ENCODE measurements at places on chromosomes 12 and 14.

DNA sequence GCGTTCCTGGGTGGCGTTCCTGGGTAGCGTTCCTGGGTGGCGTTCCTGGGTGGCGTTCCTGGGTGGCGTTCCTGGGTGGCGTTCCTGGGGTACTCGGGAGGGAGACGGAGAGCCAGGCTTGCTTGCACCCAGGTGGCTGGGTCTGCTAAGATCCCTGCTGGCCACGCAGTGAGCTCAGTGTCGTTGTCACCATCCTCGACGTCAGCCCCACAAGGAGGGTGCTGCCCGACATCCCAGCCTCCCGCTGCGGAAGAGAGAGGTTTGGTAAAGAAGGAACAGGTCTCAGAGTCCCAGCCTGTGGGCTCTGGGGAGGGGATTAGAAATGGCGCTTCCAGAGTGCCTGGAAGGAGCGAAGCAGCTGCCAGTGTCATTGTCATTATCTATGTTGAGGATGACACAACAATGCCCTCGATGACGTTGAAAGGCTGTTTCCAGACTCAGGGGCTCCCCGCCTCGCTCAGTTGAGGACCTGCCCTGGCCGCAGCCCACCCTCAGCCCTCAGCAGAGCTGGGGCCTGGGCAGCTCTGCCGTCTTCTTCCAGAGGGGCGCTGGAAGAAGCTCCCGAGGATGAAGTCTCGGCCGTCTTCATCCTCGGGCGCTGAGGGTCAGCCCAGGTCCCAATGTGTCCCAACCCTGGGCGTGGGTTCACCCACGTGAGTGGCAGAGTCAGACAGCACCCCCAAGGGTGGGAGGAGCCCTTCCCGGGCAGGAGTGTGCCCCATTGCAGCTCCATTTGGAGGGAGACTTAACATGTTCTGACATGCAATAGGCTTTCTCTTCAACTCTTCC is 328.8 kb downstream of the ADGRD1 start:
- no peak for DNase-seq

DNA sequence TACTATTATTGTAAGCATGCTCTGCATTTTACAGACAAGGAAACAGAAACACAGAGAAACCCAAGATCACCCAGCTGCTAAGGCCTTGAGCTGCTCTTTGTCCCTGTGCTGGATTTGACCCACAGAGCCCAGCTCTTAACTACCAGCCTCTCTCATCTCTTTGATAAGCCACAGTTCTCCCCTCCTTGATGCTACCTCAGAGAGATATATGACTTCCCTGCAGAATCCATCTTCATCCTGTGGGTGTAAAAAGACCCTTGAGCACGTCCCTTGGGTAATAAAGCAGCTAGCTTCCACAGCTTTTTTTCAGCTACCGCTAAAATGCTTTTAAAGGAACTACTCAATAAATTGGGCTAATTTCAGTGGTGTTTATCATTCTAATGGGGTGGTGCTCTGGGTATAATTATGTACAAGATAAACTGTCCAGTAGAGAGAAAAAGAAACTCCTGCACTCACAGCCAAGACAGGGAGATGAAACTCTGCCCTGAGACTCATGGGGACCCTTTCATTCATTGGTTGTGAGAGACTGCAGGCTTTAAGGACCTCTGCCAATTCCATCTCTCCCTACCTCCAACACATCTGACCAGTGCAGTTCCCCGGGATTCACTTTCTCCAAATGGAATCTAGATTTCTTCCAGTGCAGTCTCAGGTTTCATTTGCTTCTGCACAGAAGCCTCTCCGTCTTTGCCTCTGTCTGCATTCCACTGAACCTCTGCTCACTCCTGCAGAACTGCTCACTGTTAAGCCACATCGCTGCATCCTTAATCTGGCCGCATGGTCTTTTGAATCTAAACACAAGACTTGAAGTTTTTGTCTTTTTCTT is 24.7 kb upstream of the NTF3 start:
- no peak for DNase-seq

- DNase-seq = no peak
Observed at GRCh38 chr12:83931451-83931850, 981.1 kb downstream of the SLC6A15 start.

DNA sequence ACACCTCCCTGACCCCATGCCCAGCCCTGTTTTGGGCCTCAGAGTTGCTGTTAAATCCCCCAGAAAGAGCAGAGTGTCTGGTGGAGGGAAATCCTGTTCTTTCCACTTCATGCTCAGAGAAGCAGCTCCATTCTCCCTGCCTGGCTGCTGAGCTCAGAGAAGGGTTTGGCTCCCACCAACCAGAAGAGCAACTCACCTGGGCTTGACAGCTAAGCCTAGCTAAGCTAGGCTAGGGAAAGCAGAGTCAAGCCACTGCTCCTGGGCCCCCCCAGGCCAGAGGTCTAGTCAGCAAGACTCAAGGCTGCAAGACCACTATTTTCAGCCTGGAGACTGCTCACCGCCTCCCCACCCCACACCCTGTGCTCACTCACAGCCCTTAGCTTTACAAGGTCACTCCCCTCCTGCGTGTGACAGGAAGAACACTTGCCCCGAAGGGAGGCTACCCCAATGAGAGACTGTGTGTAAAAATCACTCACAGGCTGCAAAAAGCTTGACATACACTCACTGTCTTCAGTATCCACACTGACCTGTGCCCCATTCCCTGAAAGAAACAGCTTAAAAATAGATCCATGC is 13.5 kb downstream of the GSC start:
- no peak for DNase-seq

DNA sequence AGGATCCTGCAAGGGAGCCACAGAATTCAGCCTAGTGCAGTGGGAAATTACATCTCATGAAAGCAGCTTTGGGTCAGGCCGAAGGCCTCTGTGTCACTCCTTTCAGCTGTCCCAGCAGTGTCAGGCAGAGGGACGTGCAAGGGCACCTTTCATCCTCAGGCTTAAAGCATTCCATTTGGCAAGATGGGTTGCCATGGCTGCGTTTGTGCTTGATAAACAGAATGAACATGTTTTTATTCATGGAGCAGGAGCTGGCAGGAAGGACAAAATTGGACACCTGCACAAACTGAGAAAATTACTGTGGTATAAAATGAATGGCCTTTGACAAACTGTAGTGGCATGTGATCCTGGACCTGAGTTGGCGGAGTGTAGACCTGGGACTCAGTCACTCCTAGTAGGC is 29.4 kb downstream of the ACAD10 start:
- no peak for DNase-seq

DNA sequence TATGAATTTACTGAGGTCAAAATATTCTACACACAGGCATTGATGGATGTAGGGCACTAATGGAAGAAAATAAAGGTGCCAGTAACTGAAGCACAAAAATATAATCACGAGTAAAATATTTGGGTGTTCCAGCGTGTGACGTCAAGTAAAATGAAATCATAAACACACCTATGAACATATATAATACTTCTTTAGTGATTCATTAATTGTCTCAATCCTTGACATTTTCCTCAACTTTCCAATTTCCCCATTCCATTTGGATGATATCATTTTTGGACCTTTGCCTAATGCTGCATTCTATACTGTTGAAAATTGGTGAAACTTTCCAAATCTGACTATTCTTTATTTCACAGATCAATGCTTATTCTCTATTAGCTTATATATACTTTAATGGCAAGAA is 649.3 kb downstream of the GALC start:
- no peak for DNase-seq

DNA sequence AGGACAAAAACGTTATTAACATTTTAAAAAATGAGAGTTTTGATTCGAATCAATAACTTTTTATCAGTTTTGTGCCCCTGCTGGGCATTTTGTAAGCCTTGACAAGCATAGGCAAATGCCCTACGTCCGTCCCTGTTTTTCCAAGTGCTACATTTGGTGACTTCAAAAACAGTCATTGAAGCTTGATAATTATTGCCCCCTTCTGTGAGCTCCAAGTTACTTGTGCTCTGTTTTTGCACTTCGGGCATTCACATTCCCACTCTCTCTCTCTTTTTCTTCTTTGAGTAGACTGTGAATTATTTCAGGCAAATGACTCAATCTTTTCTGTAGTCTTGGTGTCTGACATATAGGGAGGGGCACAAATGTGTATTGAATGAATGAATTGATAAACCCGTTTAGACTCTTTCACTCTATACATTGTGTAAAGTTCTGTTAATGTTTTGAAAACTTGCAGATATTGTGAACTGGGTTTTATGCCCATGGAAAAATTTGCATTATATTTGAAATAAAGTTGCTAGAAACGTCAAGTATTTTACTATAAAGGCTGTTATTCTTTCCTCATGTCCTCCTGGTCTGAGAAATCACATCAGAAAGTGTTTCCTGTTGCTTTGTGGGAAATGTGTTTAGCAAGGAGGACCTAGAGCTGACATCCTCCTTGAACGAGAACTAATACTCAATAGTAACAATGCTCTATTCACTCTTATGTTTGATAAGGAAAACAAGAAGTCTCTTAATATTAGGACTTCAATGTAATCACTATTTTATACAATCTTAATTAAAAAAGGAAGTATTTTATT is 1.4 kb downstream of the APAF1 start:
- no peak for DNase-seq

- DNase-seq = no peak
Observed at GRCh38 chr14:33661101-33661500, 289.8 kb downstream of the EGLN3 start.

- DNase-seq = no peak
Observed at GRCh38 chr12:120216742-120217605, 16.1 kb upstream of the RPLP0 start.

Data from iPS DF 6.9 (cell line).